ENCODE measurements at places on chromosomes 5 and 9. TPM values are rescaled to one million over a fixed set of nuclear protein-coding genes. Genes with fewer than 3 reads are reported as not detected.
A peak's percentile ranks its signal among the peaks of the same experiment; 100 is the strongest.

Gene RPL37
- total RNA-seq = 1,380 TPM

Gene CDO1
- 1.7 TPM for total RNA-seq

Gene NTNG2
- total RNA-seq = not detected

Gene ARRDC3
- 35.3 TPM for total RNA-seq

DNA sequence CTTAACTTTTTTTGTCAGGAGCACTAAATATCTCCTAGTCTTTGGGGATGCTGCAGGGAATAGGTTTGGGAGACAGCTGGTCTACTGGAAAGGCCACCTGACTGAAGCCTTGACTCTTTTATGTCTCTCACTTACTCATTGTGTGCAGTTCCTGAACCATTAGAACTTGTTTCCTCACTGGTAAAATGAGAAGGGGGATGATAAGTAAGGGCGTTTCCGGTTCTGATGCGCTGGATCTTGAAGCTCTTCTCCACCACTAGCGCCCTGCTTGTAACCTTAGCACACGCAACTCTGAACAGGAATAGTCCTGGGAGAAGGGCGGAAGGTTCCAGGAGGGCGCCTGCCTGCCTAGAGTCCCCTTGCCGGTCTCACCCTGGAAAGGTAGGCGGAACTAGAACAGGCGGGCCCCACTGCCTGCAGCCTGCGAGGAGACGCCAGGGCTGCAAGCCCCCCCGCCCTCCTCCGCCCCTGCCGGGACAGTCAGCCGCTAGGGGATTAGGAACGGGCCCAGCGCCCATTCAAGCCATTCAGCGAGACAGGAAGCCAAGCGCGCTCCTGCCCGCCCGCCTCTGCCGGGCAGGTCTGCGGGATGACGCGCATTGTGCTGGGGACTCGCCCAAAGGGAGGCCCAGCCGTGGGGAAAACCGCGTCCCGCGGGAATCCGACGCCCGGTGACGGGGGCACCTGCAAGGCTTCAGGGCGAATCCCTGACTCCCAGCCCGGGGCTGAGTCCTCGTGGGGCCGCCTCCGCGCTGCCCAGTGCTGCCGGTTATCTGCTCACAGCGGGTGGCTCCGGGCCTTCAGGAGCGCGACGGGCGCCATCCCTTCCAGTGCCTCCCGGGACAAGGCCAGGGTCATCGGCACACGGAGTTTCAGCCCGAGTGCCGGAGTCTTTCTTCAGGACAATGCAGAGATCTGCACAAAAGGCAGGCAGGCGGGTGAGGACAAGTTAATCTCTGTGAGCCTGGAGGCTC, 44.0 kb upstream of the XPA start:
- DNase-seq = peak; percentile 33
- peaks cover 35% of the 10 kb centered on the region for H3K27me3 ChIP-seq
- no peaks in the 10 kb centered on the region for H3K36me3 ChIP-seq
- H3K4me3 ChIP-seq = no peak overlapping the region
- H3K27ac ChIP-seq = no peak overlapping the region
- peaks cover 4% of the 10 kb centered on the region for H3K4me1 ChIP-seq

- H3K27ac ChIP-seq = peak overlapping the region; percentile 42
- H3K4me1 ChIP-seq = peaks cover 15% of the 10 kb centered on the region
- no peaks in the 10 kb centered on the region for H3K36me3 ChIP-seq
- H3K4me3 ChIP-seq = no peak overlapping the region
- peak; percentile 58 for DNase-seq
These were observed 14.3 kb upstream of the JADE2 start for GRCh38 chr5:134510970-134511795.

GRCh38 chr5:112270299-112271293, 148.5 kb downstream of the EPB41L4A start:
- no peaks in the 10 kb centered on the region for H3K4me1 ChIP-seq
- H3K36me3 ChIP-seq = no peaks in the 10 kb centered on the region
- H3K27ac ChIP-seq = no peak overlapping the region
- no peaks in the 10 kb centered on the region for H3K27me3 ChIP-seq
- no peak for DNase-seq
- no peak overlapping the region for H3K4me3 ChIP-seq

DNA sequence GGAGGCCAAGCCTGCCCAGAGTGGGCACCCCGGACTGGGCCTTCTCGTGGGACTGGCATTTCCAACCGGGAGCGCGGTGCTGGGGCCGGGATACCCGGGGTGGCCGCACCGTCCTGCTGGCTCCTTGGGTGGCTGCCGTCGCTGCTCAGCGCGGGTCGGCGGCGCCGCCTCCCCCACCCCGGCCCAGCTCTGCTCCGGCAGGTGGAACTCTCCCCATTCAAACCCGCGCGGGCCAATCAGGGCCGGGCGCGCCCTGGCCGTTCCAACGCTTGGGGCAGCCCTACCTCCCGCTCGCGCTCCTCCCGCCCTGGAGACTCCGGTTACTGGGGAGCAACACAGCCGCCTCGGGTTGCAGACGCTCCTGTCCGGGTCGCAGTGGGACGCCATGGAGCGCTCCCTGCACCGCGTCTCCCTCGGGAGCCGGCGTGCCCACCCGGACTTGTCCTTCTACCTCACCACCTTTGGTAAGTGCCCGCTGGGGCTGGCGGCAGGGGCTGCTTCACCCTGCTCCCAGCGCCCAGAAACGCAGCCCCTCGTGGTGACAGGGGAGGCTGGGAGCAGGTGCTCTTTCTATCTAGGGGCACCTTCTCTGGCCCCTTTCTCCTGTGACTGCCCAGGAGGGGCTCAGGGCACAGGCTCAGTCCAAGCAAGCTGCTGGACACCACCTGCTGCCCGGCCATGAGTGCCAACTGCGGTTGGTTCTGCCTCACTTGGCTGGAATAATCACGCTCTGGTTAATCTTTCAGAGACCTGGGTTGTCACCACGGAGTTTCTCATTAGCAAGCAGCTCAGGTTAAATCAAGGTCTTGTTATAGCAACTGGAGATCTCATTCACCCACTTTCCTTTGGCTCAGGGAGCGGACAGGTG, at the start of gene RGS3:
Gene RGS3, plus strand, starts transcription at position 310 of the 868 bp plus-strand sequence. Its CDS starts 76 bp downstream, at position 386.
- DNase-seq = peak; percentile 48
- no peaks in the 10 kb centered on the region for H3K27me3 ChIP-seq
- H3K36me3 ChIP-seq = no peaks in the 10 kb centered on the region
- peak within 1 kb of the TSS; percentile 37 for H3K4me3 ChIP-seq
- H3K4me1 ChIP-seq = no peaks in the 10 kb centered on the region

GRCh38 chr5:54638106-54638505, 120.5 kb downstream of the SNX18 start:
- H3K4me3 ChIP-seq = no peak overlapping the region
- no peaks in the 10 kb centered on the region for H3K27me3 ChIP-seq
- H3K4me1 ChIP-seq = no peaks in the 10 kb centered on the region
- DNase-seq = no peak
- no peaks in the 10 kb centered on the region for H3K36me3 ChIP-seq

- peaks cover 2% of the 10 kb centered on the region for H3K4me1 ChIP-seq
- H3K4me3 ChIP-seq = no peak overlapping the region
- H3K36me3 ChIP-seq = no peaks in the 10 kb centered on the region
- H3K27ac ChIP-seq = no peak overlapping the region
- no peaks in the 10 kb centered on the region for H3K27me3 ChIP-seq
These were observed 544.5 kb downstream of the BNC2 start for GRCh38 chr9:16325966-16326365.

Data from endothelial cell of umbilical vein (primary cell).